ENCODE measurements at places on chromosomes 4 and X. TPM values are rescaled to one million over a fixed set of nuclear protein-coding genes. Genes with fewer than 3 reads are reported as not detected.
A peak's percentile ranks its signal among the peaks of the same experiment; 100 is the strongest.

GRCh38 chr4:148366251-148366650 is 76.0 kb downstream of the NR3C2 start:
- no peak for DNase-seq

Gene DKK2
- not detected for total RNA-seq

DNA sequence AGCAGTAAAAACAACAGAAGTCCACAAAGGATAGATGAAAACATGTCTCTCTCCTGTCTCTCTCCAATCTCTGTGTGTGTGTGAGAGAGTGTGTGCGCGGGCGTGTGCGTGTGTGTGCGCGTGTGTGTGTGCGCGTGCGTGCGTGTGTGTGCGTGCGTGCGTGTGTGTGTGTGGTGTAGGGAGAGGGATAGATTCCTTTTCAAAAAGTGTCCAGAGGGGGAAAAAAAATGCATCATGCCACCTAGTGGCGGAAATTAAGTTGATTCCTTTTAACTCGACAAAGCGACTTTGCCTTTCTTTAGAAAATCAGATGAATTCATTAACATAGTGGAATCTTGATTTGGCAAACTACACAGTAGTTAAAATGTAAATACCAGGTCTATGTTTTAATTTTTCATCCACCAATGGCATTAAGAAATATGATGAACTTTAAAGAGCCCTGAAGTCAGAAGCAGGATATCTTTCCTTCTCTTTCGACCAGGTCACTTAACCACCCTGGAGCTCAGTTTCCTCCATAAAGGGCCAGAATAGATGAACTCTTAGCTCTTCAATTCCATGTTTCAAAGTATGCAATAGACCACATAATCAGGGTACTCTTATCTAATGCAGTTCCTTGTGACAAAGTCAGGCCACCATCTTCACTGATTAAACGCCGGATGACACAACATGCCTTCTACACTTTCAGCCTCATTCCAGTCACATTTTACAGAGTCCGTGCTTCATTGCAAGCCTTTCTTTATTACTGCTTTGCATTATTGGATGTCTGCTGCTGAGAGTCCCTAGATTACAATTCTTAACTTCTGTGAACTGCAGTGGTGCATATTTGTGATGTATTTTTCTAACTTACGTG is 162.8 kb downstream of the FBXO8 start:
- peak; percentile 50 for DNase-seq

Gene CITED1
- total RNA-seq = not detected

Gene ZFP42
- total RNA-seq = not detected

- DNase-seq = no peak
Observed at GRCh38 chr4:5798462-5798861, 87.5 kb downstream of the EVC start.

Gene HTR2C
- total RNA-seq = not detected

All from Calu3 (cell line).